ENCODE measurements at places on chromosomes 6 and 20. TPM values are rescaled to one million over a fixed set of nuclear protein-coding genes. Genes with fewer than 3 reads are reported as not detected.

RIPOR3 gene
- 0.33 TPM for total RNA-seq

PI16 gene
- total RNA-seq, result 1.8 TPM

CGA gene
- total RNA-seq, result not detected

RAB32 gene
- 89.8 TPM for total RNA-seq

AGER gene
- total RNA-seq, result 0.30 TPM

RRAGD gene
- total RNA-seq, result 3.8 TPM

MUCL3 gene
- not detected for total RNA-seq

BACH2 gene
- total RNA-seq, result 0.17 TPM

GRM4 gene
- total RNA-seq, result 0.13 TPM

NKX2-4 gene
- total RNA-seq, result not detected

IPCEF1 gene
- total RNA-seq, result 0.07 TPM

NOX3 gene
- not detected for total RNA-seq
